ENCODE measurements at places on chromosomes 11 and 22. TPM values are rescaled to one million over a fixed set of nuclear protein-coding genes. Genes with fewer than 3 reads are reported as not detected.

DNA sequence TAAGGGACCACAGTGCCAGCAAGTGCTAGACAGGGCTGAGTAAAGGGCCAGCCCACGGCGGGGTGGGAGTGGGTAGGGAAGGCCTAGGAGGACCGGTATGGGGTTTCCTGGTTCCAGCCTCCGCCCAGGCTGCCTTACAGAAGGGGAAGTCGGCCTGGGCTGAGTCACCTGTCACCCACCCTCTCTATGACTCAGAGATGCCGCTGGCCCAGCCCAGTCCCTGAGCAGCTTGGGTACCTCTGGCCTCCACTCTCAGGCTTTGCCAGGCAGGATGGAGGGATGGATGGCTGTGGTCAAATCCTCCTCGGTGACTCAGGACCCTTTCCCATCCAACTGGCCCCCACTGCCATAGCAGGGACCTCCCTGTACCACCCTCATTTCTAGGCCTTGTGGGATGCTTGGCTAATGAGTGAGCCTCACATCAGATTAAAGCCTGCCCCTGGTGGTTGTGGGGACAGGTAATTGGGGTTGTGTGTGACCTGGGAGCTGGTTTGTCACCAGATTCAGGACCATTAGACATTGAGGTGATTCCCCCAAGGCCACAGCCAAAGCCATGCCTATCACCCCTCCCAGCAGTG lies 13.9 kb downstream of the SLC35E4 start:
- DNase-seq: peak; percentile 78
- H3K27me3 ChIP-seq: no peaks in the 10 kb centered on the region
- H3K4me3 ChIP-seq: peak overlapping the region; percentile 29
- peaks cover 30% of the 10 kb centered on the region for H3K4me1 ChIP-seq

DNA sequence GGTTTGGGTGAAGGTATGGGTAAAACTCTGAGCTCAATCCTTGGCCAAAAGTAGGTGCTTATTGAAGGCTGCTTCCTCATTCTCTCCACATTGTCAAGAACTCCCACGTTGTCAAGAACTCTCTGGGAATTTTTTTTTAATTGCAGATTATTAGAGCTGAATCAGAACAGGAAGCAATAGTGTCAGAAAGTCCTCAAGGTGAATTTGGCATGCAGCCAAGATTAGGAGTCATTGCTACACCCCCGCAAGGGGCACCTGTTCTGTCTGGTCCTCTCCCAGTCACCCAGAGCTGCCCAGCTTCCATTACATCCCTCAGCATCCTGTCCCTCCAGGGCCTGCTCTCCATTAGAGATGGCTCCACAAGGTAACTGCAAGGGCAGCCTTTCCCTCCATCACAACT lies 996.5 kb downstream of the OPCML start:
- no peaks in the 10 kb centered on the region for H3K4me1 ChIP-seq
- H3K27me3 ChIP-seq: no peaks in the 10 kb centered on the region
- no peaks in the 10 kb centered on the region for H3K36me3 ChIP-seq
- H3K27ac ChIP-seq: no peak overlapping the region
- H3K4me3 ChIP-seq: no peak overlapping the region

DNA sequence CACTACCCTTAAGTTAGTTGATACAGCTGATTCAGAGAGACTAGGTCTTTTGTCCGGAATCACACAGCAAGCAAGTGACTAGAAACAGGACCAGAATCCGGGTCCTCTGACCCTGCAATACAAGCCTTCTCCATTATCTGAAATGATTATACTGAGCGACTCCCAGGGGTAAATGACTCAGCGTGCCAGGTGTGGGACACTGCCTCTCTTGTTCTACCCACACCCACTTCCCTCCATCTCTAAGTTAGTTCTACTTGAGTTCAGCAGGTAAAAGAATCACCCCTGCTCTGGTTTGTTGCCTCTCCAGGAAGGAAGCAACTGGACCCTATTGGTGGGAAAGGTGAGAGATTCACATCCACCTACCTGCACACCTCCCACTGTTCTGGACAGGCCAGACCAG lies 156.9 kb downstream of the DBX1 start:
- no peak overlapping the region for H3K4me3 ChIP-seq
- DNase-seq: no peak
- no peaks in the 10 kb centered on the region for H3K27me3 ChIP-seq
- no peak overlapping the region for H3K27ac ChIP-seq
- H3K4me1 ChIP-seq: no peaks in the 10 kb centered on the region
- H3K36me3 ChIP-seq: no peaks in the 10 kb centered on the region

DNA sequence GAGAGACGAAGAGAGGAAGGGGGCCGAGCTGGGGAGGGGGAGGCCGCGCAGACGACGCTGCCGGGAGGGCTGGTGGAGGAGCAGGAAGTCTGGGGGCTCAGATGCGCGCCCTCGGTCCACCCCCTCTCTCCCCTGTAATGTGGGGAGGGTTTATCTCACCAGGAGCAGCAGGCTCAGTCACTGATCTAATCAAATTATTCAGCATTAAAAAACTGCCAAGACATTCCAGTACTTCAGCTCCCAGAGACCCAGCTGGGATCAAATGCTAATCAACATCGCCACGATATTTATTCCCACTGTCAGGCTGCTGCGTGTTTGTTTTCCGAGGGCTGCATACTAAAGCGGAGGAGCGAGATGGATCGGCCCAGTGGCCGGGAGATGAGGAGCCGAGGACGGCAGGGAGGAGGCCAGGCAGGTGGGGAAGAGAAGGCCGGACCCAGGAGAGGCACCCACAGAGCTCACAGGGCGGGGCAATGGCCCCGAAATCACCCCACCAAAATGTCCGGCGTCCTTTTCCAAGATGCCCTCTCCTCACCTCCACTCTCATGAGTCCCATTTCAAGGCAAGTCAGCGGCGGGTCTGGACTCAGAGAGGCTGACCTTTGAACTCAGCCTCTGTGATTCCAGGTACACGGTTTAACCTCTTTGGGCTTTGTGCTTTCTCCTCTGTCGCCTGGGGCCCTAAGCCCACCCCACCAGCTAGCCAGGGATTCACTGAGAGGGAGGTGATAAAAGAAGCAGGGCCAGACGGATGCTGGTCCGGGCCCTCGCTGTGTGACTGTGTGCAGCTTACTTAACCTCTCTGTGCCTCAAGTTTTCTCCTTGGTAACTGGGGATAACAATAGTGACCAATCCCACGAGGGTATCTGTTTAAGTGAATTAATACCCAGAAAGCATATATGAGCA lies 502.1 kb downstream of the MN1 start:
- no peaks in the 10 kb centered on the region for H3K4me1 ChIP-seq
- peaks cover 46% of the 10 kb centered on the region for H3K27me3 ChIP-seq
- DNase-seq: no peak
- no peaks in the 10 kb centered on the region for H3K36me3 ChIP-seq

DNA sequence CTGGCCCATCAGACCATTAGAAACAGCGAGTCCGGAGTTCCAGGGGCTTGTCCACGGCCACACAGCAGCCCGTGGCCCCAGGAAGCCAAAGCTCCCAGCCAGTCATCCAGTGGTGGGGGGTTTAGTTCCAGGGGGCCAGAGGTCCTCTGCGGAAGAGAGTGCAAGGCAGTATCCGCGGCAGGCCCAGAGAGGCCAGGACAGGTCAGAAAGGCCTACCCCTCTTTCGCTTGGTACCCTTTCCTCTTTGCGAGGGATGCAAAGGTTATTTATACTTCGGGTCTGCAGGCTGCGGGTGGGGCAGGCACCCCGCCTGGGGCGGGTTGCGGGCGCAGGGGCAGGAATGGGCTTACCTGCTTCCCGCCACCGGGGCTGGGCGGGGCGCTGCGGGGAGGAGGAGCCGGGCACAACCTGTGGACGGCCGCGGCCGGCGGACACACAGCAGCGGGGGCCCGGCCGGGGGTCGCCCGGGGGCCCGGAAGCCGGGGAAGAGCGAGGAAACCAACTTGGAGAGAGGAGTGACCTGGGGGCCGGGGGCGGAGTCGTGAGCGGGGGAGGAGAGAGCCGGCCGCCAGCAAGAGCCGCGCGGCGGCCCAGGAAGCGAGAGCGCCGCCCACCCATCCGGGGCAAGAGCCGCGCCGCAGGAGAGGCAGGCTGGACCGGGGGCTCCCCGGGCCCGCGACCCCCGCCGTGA lies at the start of gene SH3BP1:
Gene SH3BP1 (plus strand): TSS at position 600 of the 691 bp plus-strand sequence. CDS start 119 bp downstream, outside the sequence.
- peaks cover 31% of the 10 kb centered on the region for H3K4me1 ChIP-seq
- DNase-seq: no peak

- H3K4me1 ChIP-seq: no peaks in the 10 kb centered on the region
- H3K27me3 ChIP-seq: no peaks in the 10 kb centered on the region
- DNase-seq: no peak
- no peaks in the 10 kb centered on the region for H3K36me3 ChIP-seq
- no peak overlapping the region for H3K27ac ChIP-seq
Measured at GRCh38 chr11:118105657-118106305, 19.0 kb upstream of the SMIM35 start.

DNA sequence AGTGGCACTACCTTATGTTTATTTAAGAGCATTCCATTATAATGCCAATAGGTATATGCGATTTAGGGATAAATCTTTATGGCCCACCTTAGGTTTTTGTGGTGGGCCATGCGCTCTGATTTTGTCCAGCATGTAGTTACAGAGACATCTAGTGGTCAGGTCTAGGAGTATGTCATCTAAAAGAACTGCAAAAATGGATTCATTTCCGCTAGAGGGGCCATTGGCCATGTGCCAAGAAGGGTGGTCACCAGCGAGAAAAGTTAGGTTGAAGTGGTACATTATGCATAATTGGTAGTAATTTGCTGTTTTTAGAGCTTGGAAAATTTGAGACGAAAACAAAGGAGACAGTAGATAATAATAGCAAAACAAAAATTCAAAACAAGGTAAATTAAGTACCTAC lies 27.7 kb downstream of the LRRC4C start:
- no peaks in the 10 kb centered on the region for H3K27me3 ChIP-seq
- no peaks in the 10 kb centered on the region for H3K36me3 ChIP-seq
- no peaks in the 10 kb centered on the region for H3K4me1 ChIP-seq
- H3K4me3 ChIP-seq: no peak overlapping the region
- H3K27ac ChIP-seq: no peak overlapping the region

- no peaks in the 10 kb centered on the region for H3K36me3 ChIP-seq
- H3K27ac ChIP-seq: no peak overlapping the region
- DNase-seq: no peak
Measured at GRCh38 chr22:27531782-27532530, 269.6 kb downstream of the MN1 start.

DNA sequence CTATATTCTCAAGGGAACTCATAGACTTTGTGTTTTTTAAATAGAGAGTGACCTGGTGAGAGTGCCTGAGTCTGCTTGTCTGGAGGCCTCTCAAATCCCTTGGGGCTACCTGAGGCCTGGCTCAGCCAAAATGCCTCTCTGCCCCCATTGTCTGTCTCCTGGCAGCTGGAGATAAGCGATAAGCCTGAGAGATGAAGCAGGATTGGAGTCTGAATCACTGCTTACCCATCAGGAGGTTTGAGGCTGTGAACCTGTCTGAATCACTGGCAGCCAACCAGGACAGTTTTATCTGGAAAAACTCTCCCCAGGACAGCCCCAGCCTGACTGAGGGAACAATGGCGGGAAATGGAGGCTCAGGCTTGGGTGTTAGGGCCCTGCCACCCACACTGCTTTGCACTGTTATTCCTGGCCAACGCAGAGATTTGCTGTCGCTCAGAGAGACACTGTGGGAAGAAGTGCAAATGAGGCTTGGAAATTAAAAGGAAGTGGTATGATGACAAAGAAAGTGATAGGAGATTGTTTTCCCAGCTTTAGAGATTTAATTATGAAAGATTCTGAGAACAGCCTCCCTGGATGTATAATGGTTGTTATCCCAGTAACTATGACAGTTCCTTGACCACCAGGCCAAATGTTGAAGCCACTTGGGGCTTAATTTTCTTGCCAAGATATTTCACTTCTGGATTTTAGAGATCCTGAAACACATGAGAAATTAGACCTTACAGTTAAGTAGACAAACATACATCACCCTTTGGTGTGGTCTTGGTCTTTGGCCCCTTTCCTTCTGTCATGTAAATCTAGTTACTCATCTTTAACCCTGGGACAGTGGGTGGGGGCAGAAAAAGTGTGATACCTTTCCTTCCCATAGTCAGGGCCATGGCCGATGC lies 102.1 kb downstream of the RASSF10 start:
- DNase-seq: no peak
- H3K36me3 ChIP-seq: no peaks in the 10 kb centered on the region
- no peak overlapping the region for H3K4me3 ChIP-seq

- H3K27ac ChIP-seq: no peak overlapping the region
- no peak overlapping the region for H3K4me3 ChIP-seq
- no peaks in the 10 kb centered on the region for H3K27me3 ChIP-seq
- H3K4me1 ChIP-seq: no peaks in the 10 kb centered on the region
- peaks cover 4% of the 10 kb centered on the region for H3K36me3 ChIP-seq
Measured at GRCh38 chr22:17841836-17842235, 67.6 kb upstream of the BID start.

- DNase-seq: no peak
- no peak overlapping the region for H3K4me3 ChIP-seq
- H3K27ac ChIP-seq: no peak overlapping the region
- no peaks in the 10 kb centered on the region for H3K4me1 ChIP-seq
- no peaks in the 10 kb centered on the region for H3K36me3 ChIP-seq
Measured at GRCh38 chr11:132941024-132941646, 591.2 kb downstream of the OPCML start.

DNA sequence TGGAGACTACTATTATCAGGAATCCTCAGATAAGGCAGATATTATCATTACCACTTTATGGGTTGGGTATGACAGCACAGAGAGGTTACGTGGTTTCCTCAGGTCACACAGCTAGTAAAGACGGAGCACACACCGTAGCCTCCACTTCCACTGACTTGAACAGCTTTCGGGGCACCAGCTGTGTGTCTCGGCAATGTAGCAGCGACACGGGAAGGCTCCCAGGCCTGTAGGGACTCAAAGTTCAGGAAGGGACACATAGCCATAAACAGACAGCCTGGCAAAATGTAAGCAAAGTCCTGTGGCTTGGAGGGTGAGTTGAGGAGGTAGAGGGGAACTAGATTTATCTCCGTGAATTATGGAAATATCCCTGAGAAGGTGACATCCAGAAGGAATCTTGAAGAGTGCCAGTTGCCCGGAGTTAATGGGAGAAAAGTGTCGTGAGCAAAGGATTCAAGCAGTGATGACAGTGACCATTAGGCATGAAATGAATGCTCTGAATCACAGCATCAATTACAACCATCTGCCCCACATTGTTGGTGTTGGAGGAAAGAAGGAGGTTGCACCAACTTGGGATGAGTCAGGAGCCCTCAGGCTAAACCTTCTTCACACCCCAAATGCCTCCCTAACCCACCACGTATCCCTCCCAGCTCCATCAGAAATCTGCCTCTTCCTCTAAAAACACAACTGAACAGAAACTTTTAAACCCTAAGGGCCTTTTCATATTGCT lies 106.7 kb upstream of the ASPHD2 start:
- no peak overlapping the region for H3K4me3 ChIP-seq
- H3K4me1 ChIP-seq: no peaks in the 10 kb centered on the region
- H3K36me3 ChIP-seq: no peaks in the 10 kb centered on the region
- DNase-seq: peak; percentile 8

- no peak overlapping the region for H3K27ac ChIP-seq
- no peak overlapping the region for H3K4me3 ChIP-seq
Measured at GRCh38 chr11:76156971-76157427, 49.3 kb downstream of the WNT11 start.

The NOX4 gene
- total RNA-seq: not detected

The CBLIF gene
- not detected for total RNA-seq

The SIRT3 gene
- total RNA-seq: 17.9 TPM

The ACRV1 gene
- not detected for total RNA-seq

The MUC15 gene
- total RNA-seq: not detected

All from HCT116 (cell line).